ENCODE measurements at places on chromosomes 2 and 18.

- DNase-seq: no peak
Measured at GRCh38 chr2:36951574-36951973, 14.8 kb downstream of the STRN start.

GRCh38 chr18:62512996-62513395 lies 9.8 kb upstream of the ZCCHC2 start:
- no peak for DNase-seq

DNA sequence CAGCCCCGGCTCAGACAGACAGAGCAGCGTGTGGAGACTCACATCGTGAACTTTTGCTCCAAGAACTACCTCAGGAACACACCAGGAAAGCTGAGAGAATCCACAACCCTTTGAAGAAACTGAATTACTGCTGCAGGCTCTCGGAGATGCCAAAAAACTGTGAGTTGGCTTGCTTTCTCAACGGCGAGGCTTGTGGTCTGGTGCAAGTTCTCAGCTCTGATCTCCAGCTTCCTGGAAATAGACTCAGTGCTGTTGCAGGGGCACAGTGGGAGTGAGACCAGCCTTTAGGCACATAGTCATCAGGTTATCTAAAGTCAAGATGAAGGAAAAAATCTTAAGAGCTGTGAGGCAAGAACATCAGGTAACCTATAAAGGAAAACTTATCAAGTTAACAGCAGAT lies 273.7 kb upstream of the LRATD1 start:
- no peak for DNase-seq

GRCh38 chr2:67895227-67895941 lies 167.4 kb downstream of the C1D start:
- no peak for DNase-seq

- no peak for DNase-seq
Measured at GRCh38 chr2:64796926-64797325, 143.2 kb upstream of the SERTAD2 start.

DNA sequence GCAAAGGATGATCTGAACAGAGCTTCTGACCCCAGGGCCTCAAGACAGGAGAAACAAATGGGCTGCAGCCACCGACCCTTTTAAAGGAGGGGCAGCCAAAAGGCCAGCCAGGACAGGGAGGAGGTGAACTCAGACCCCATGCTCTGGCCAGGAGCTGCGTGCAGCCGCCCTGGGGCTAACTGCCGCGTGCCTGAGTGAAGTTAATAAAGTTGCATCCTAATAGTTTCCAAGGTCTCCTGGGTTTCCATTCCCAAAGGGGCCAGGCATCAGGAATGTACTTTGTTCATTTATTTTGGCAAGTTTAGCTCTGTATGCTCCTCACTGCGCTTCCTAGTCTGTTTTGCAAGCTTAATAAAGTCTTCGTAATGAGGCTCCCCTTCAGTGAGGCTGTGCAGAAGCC lies 60.7 kb downstream of the EN1 start:
- no peak for DNase-seq

DNA sequence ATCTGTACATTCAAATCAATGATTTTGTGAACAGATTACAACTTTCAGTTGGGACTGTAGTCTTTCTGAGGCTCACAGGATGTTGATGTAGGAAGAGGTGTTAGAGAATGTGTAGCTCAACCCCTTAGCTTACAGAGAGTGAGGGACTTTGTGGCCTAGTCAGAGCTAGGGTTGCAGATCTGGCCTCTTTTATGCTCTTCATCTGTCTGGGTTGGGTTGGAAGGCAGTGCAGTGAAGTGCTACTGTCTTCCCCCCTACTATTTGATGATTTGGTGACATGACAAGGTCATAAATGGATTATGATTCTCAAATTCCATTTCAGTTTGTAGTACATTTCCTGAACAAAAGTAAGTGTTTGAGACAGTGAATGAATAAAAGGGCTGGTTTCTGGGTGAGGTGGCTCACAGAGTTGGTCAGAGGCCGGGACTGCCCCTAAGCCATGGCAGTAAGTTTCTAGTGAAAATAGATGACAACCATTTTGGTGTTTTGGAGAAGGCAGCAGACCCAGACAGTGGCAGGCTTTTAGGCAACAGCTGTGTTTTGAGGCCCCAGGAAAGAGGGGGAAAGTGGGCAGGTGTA lies 21.6 kb downstream of the MAP4K4 start:
- no peak for DNase-seq

- no peak for DNase-seq
Measured at GRCh38 chr2:41729800-41730364, 317.9 kb upstream of the PKDCC start.

DNA sequence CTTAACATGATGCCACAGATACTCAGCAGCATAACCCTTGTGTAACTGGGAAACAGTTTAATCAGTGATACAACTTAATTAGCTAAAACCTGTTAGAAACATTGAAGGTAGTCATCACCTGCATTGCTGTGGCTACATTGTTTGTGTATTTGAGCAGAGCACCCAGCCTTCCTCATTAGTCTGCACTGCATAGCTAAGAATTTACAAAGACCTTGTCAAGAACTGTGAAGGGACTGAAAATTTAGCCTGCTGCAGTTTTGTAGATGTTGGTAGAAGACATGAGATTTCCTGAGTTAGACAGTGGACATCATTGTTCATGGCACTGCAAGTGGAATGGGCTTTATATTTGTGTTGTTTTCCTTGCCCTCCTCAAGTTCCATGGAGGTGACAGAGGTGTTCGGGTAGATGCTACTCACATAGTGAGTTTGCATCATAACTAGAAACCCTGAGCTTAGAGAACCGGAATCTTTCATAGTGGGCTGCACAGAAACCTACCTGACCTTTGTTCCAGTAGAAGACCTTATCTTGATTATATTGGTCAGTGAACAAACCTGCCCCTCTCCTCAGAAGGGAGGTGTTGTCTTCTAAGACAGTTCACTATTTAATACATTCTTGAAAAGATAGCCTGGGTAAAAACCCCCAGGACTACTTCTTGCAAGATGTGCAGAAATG lies 12.5 kb downstream of the VAPA start:
- no peak for DNase-seq

- DNase-seq: no peak
Measured at GRCh38 chr18:58416704-58417683, 211.9 kb downstream of the ALPK2 start.
